ENCODE measurements at places on chromosomes 11 and 22. TPM values are rescaled to one million over a fixed set of nuclear protein-coding genes. Genes with fewer than 3 reads are reported as not detected.

GRCh38 chr11:12216671-12217374, 106.4 kb downstream of the MICAL2 start:
- no peak for DNase-seq
- peaks cover 17% of the 10 kb centered on the region for H3K4me1 ChIP-seq
- no peaks in the 10 kb centered on the region for H3K27me3 ChIP-seq
- peaks cover 7% of the 10 kb centered on the region for H3K36me3 ChIP-seq

GRCh38 chr22:44449683-44450425, 48.2 kb downstream of the RTL6 start:
- H3K27me3 ChIP-seq = no peaks in the 10 kb centered on the region
- no peak for DNase-seq
- H3K36me3 ChIP-seq = no peaks in the 10 kb centered on the region
- H3K27ac ChIP-seq = no peak overlapping the region
- H3K4me3 ChIP-seq = no peak overlapping the region

E2F8 gene
- 1.7 TPM for total RNA-seq

DNA sequence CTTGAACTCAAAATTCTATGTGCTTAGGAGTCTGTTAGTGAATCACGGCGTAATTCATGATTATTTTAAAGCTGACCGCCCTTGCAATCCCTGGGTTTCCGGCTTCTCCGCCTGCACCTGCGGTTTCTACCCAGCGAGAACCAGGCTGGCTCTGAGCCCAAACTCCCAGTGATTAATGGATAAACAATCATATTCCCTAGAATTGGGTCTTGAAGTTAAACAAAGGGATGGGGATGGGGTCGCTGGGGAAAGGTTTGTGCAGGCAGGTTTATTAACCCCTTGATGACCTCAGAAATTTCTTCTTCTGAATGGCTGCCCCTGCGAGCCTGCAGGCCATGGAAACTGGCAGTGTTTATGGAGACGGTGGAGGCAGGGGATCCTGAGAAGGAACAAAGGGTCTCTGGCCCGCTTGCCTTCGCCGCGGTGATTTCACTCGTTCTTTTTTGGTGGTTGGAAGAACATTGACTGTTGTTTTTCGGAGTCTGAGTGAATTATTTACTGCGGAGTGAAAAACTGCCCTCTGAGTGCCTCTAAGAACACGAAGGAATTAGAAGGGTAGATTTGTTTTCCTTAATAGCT, 1000.3 kb downstream of the BRD1 start:
- H3K4me1 ChIP-seq = no peaks in the 10 kb centered on the region
- no peaks in the 10 kb centered on the region for H3K36me3 ChIP-seq
- H3K27me3 ChIP-seq = no peaks in the 10 kb centered on the region
- no peak overlapping the region for H3K4me3 ChIP-seq
- H3K27ac ChIP-seq = no peak overlapping the region

- no peaks in the 10 kb centered on the region for H3K36me3 ChIP-seq
- peak overlapping the region; percentile 82 for H3K27ac ChIP-seq
- no peaks in the 10 kb centered on the region for H3K27me3 ChIP-seq
- peak overlapping the region; percentile 55 for H3K4me3 ChIP-seq
- H3K4me1 ChIP-seq = peaks cover 31% of the 10 kb centered on the region
These were observed 354.4 kb downstream of the SOX6 start for GRCh38 chr11:16001899-16002426.

- DNase-seq = no peak
- H3K27me3 ChIP-seq = peaks cover 24% of the 10 kb centered on the region
- no peaks in the 10 kb centered on the region for H3K36me3 ChIP-seq
- no peak overlapping the region for H3K27ac ChIP-seq
- peaks cover 6% of the 10 kb centered on the region for H3K4me1 ChIP-seq
These were observed 15.4 kb upstream of the POU2AF2 start for GRCh38 chr11:111230122-111230465.

- peaks cover 8% of the 10 kb centered on the region for H3K36me3 ChIP-seq
- no peak for DNase-seq
- no peaks in the 10 kb centered on the region for H3K27me3 ChIP-seq
- no peak overlapping the region for H3K4me3 ChIP-seq
- H3K27ac ChIP-seq = no peak overlapping the region
These were observed 13.9 kb downstream of the STX3 start for GRCh38 chr11:59769111-59769510.

GRCh38 chr11:92399705-92400104, 175.1 kb downstream of the FAT3 start:
- no peak overlapping the region for H3K27ac ChIP-seq
- DNase-seq = no peak
- H3K4me1 ChIP-seq = peaks cover 5% of the 10 kb centered on the region
- no peaks in the 10 kb centered on the region for H3K36me3 ChIP-seq

GRCh38 chr11:22193348-22194051, 615 bp downstream of the ANO5 start:
- no peak for DNase-seq
- H3K4me1 ChIP-seq = peaks cover 12% of the 10 kb centered on the region
- H3K4me3 ChIP-seq = peak overlapping the region; percentile 74
- no peaks in the 10 kb centered on the region for H3K36me3 ChIP-seq

OR52H1 gene
- total RNA-seq = not detected

GRCh38 chr11:65223011-65223410, 38.8 kb upstream of the POLA2 start:
- H3K4me3 ChIP-seq = no peak overlapping the region
- H3K4me1 ChIP-seq = peaks cover 15% of the 10 kb centered on the region
- DNase-seq = no peak
- no peaks in the 10 kb centered on the region for H3K27me3 ChIP-seq
- no peaks in the 10 kb centered on the region for H3K36me3 ChIP-seq
- no peak overlapping the region for H3K27ac ChIP-seq

- H3K4me3 ChIP-seq = no peak overlapping the region
- no peak overlapping the region for H3K27ac ChIP-seq
These were observed 55.7 kb upstream of the OR5AN1 start for GRCh38 chr11:59302991-59303390.

OR4D11 gene
- not detected for total RNA-seq

GRCh38 chr11:104464691-104465090, 300.7 kb upstream of the PDGFD start:
- peaks cover 22% of the 10 kb centered on the region for H3K4me1 ChIP-seq
- H3K27ac ChIP-seq = no peak overlapping the region
- H3K36me3 ChIP-seq = no peaks in the 10 kb centered on the region

GRCh38 chr11:62399878-62400266, 19.0 kb upstream of the SCGB1A1 start:
- no peaks in the 10 kb centered on the region for H3K36me3 ChIP-seq
- no peak for DNase-seq
- no peak overlapping the region for H3K4me3 ChIP-seq
- H3K27me3 ChIP-seq = no peaks in the 10 kb centered on the region
- peak overlapping the region; percentile 84 for H3K27ac ChIP-seq

CNTF gene
- 1.6 TPM for total RNA-seq

PKP3 gene
- total RNA-seq = 0.40 TPM

- H3K36me3 ChIP-seq = no peaks in the 10 kb centered on the region
- no peak overlapping the region for H3K27ac ChIP-seq
- no peak for DNase-seq
These were observed 106.9 kb upstream of the SORL1-AS1 start for GRCh38 chr11:121559606-121560200.

DNA sequence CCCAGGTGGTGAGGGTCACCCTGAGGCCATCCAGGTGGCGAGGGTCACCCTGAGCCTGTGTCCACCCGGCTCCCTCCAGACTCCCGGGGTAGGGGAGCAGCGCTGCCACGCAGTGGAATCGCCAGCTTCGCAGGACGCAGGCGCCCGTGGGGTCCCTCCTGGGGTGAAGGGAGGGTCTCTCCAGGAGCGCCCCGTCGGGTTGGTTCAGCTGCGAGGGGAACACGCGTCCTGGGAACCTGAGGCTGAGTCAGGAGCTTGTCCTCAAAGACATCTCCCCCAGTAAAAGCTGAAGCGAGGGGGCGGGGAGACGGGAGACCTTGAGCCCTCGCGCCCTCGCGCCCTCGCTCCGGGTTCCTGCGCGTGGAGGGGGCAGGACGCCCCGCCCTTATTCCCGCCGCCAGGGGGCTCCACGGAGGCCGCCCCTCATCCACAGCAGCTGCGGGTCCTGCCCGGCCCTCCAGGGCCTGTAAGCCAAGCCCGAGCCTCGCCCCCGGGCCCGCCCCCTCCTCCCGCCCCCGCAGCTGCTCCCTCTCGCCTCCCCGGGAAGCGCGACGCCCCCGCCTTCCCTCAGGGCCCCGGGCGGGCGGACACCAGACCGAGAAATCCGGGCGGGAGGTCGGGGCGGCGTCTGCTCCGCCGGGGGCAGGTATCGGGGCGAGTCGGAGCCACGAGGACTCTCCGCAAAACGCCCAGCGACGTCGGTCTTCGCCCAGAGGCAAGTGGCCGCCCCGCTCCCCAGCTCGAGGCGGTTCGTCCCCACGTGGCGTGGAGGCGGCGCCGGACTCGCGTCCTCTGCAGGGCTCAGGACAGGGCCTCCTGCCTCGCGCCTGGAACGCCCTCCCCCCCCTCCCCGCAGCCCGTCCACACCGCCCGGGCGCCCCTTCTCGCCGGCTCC, 22.8 kb downstream of the PIM3 start:
- no peak for DNase-seq
- no peaks in the 10 kb centered on the region for H3K4me1 ChIP-seq
- peaks cover 5% of the 10 kb centered on the region for H3K36me3 ChIP-seq

- peak overlapping the region; percentile 36 for H3K4me3 ChIP-seq
- peaks cover 27% of the 10 kb centered on the region for H3K4me1 ChIP-seq
- DNase-seq = peak; percentile 91
- H3K27me3 ChIP-seq = no peaks in the 10 kb centered on the region
- H3K27ac ChIP-seq = peak overlapping the region; percentile 93
- H3K36me3 ChIP-seq = peaks cover 36% of the 10 kb centered on the region
These were observed 23.3 kb upstream of the SERPIND1 start for GRCh38 chr22:20750461-20751184.

KDM4E gene
- total RNA-seq = not detected

- H3K4me1 ChIP-seq = peaks cover 30% of the 10 kb centered on the region
- no peaks in the 10 kb centered on the region for H3K36me3 ChIP-seq
- H3K4me3 ChIP-seq = no peak overlapping the region
These were observed 274.6 kb downstream of the TBC1D22A start for GRCh38 chr22:47036936-47037485.

ZP1 gene
- not detected for total RNA-seq

- H3K4me3 ChIP-seq = peak overlapping the region; percentile 14
- peaks cover 40% of the 10 kb centered on the region for H3K36me3 ChIP-seq
- H3K27ac ChIP-seq = peak overlapping the region; percentile 99
- H3K27me3 ChIP-seq = no peaks in the 10 kb centered on the region
These were observed 55.0 kb downstream of the TRAF6 start for GRCh38 chr11:36454941-36455631.

PRR33 gene
- total RNA-seq = not detected
